SK-MEL-5 (cell line): ENCODE measurements at places on chromosomes 6 and 20. TPM values are rescaled to one million over a fixed set of nuclear protein-coding genes. Genes with fewer than 3 reads are reported as not detected.

DNA sequence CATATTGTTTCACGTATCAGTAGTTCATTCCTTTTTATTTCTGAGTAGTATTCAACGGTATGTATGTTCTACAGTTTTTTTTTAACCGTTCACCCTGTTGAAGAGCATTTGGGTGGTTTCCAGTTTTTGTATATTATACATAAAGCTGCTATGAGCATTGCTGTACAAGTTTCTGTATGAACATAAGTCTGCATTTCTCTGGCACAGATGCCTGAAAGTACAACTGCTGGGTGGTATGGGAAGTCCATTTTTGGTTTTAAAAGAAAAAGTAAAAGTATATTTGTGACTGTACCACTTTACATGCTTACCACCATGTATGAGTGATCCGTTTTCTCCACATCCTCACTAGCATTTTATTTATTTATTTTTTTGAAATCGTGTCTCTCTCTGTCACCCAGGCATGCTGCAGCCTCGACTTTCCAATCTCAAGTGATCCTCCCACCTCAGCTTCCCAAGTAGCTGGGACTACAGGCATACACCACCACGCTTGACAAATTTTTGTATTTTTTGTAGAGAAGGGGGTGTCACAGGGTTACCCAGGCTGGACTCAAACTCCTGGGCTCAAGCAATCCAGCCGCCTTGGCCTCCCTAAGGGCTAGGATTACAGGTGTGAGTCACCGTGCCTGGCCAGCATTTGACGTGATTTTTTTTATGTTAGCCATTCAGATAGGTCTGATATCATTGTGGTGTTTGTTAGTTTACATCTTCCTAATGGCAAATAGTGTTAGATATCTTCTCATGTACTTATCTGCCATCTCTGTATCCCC lies 11.0 kb upstream of the SIM1 start:
- DNase-seq, result no peak

- no peak for DNase-seq
These were observed 22.4 kb downstream of the ITCH start for GRCh38 chr20:34385464-34385863.

DNA sequence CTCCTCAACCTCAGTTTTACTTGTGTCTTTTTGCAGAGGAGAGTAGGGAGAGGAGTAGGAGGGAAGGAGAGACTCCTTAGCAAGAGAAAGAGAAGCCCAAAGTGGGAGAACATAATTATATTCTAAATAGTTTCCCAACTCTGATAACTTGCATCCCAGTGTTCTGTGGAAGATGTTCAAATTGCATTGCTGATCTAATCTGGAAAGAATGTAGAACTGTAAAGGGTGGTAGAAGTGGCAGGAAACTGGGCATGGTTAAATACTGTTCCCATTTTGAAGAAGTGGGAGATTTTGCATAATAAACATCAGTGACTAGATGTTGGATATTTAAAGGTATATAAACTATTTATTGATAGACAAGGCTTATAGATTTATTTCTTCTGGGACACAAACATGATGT lies 42.6 kb upstream of the HMGN3 start:
- DNase-seq, result no peak

DNA sequence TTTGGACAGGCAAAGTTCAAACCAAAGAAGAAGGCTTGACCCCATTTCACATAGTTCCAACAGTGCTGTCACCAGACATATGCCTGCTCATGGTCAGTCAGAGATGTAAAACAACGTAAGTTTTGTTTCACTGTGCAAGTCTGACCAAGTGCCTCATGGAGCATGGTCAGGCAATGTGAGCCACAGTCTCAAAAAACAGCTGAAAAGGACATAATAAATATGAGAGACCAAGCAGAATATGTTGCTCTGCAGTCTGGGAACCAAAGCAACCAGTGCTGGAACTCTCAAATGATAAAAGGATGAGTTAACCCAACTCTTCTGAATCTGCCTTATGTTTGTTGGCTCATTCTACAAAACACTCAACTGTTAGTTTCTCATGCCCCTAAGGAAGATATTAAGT lies 39.9 kb upstream of the DST start:
- DNase-seq, result no peak

- peak; percentile 62 for DNase-seq
These were observed at the start of gene NRSN2 for GRCh38 chr20:346640-347316. Gene NRSN2 (plus strand): TSS chr20:347111. CDS start chr20:349644, 2,533 bp downstream.

DNA sequence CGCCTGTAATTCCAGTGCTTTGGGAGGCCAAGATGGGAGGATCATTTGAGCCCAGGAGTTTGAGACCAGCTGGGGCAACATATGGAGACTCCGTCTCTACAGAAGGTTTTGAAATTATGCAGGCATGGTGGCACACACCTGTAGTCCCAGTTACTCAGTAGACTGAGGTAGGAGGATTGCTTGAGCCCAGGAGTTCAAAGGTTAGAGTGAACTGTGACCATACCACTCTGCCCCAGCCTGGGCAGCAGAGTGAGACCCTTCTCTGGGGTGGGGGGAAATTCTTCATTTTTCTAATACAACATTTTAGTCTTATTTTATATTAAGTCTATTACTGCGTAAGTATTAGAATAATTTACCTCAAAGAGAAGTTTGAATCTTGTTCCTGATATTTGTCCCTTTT lies 20.1 kb upstream of the SUMO4 start:
- DNase-seq, result no peak

DNA sequence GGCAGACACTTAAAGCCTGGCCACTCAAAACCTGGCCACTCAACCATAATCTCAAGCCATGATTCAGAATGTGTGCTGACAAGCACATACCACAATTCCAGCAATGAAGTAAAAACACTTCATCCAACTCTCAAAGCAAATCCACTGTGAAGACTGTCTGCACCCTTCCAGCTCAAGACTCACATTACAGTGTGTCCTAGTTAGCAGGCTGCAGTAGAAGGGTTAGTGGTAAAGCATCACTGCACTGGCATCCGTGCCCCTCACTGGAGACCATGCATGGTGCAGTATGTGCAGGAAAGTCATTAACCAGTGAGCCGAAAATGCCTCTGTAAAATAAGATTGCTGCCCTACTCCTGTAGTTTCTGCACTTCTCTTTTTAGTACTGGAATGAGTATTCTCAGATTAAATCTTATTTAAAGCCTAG lies 43.4 kb downstream of the SLC23A2 start:
- DNase-seq, result no peak

DNA sequence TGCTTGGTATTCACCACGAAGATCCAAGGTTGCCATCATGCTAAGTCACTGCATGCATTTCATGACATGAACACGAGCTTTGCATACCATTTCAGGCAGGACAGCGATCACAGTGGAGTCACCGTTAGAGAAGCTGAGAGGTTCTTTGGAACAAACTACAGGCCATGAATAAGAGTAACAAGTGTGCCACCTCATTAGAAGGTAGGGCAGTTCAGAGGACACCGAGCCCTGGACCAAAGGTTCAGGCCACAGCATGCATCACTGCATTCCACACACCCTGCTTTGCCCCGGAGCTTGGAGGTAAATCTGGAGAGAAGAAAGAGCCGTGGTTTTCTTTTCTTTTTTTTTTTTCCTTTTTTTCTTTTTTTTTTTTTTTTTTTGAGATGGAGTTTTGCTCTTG lies 66.9 kb upstream of the CDH4 start:
- DNase-seq, result no peak

DNA sequence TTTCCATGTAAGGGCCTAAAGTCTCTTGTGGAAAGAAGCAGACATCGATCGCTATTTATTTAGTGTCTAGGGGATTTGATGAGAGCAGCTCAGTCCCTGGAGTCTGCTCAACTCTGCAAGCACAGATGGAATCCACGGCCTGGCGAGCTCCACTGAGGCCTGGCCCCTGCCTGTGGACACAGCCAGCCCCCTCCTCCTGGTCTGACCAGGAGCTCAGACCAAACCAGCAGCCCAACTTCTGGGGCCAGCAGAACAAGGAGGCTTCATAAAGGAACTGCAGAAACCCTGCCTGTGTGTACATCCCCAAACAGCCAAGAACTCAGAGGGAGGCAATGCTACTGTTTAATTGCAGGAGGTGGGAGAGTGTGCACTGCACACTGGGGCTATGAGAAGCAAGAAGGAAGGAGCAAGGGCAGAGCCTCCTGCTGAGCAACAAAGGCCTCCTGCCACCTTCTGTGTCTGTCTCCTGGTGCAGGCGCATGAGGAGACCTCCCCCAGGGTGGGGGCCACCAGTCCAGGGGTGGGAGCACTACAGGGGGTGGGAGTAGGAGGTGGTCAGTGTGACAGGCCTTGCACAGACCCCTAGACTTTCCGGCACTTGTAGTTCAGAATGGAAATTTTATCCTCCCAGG lies 3.8 kb downstream of the CST5 start:
- DNase-seq, result no peak

GRCh38 chr20:52481443-52481842 lies 289.9 kb upstream of the ZFP64 start:
- DNase-seq, result peak; percentile 29

DNA sequence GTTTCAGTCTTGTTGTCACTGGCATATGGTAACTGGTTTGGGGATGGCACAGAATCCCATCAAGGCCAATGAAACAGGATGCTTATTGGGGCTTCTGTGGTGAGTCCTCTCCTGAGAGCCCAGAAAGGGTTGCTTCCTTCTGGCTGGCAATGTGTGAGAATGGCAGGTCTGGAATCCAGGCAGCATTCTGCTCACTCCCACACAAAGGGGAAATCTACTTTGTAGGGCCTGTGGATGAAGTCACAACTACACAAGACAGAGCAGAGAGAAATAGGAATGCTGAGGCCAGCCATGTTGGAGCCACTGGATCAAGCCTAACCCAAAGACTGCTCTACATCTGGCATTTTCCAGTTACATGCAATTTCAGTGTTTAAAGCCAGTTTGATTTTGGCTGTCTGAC lies 15.7 kb downstream of the PLAGL2 start:
- no peak for DNase-seq

GRCh38 chr6:24968783-24969182 lies 33.0 kb upstream of the RIPOR2 start:
- no peak for DNase-seq

DNA sequence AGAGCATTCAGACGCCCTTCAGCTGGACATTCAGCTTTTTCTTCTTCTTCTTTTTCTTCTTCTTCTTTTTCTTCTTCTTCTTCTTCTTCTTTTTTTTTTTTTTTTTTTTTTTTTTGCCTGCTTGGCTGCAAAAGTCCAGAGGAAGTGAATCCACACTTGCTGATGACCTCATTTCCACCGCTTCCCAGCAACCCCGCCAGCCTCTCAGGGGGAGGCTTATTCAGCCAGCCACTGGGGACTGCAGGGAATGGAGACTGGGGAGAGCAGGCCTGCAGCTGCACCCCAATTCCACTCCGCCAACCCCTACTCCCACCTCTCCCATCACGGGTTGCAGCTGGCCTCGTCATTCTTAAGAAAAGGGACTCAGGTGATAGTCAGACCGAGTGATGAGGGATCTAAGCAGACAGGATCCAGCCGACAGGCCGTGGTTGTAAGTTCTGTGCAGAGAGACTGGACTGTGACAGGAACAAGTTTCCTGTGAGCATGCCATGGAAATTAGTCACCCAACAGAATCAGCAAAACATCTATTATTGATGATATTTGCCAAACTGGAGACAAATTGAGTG lies 59.0 kb upstream of the QKI start:
- DNase-seq, result no peak

- DNase-seq, result no peak
These were observed 42.0 kb downstream of the TGM2 start for GRCh38 chr20:38123021-38123587.

- DNase-seq, result no peak
These were observed 163.1 kb downstream of the LY86 start for GRCh38 chr6:6751619-6752023.

DNA sequence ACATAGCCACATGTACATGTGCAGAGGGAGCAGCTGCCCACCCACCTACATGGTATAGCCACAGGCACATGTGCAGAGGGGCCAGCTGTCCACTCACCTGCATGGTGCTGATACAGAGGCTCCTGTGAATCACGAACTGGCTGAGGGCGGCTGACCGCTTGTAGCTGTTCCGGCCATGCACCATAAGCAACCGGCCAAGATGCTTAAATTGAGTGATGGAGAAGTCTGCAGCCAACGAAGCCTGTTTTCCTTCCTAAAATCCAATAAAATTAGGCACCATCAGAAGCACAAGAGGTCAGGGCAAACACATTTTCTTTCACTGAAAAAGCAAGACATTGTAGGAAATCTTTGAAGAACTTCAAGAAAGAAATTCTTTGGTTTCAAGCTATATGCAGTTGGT lies 71.1 kb upstream of the NFATC2 start:
- no peak for DNase-seq

DNA sequence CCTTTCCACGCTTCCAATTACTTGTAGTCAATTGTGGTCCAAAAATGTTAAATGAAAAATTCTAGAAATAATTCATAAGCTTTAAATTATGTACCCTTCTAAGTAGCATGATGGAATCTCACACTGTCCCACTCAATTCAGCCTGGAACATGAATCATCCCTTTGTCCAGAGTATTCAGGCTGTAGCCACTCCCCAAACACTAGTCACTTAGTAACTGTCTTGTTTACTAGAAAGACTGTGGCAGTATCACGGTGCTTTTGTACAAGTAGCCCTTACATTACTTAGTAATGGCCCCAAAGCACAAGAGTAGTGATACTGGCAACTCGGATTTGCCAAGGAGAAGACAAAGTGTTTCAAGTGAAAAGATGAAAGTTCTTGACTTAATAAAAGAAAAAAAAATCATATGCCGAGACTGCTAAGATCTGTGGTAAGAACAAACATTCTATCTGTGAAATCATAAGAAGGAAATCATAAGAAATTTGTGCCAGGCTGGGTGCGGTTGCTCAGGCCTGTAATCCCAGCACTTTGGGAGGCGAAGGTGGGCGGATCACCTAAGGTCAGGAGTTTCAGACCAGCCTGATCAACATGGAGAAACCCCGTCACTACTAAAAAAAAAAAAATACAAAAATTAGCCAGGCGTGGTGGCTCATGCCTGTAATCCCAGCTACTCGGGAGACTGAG lies 168.5 kb upstream of the SIM1 start:
- DNase-seq, result peak; percentile 91

Gene LST1
- not detected in 2 replicates for total RNA-seq

Gene SMLR1
- not detected in 2 replicates for total RNA-seq

Gene CALHM5
- total RNA-seq, result 0.05 TPM in 1 of 2 replicates, not detected in the other

Gene DEFB116
- total RNA-seq, result not detected in 2 replicates

Gene ANGPT4
- not detected in 2 replicates for total RNA-seq

Gene ZNF334
- not detected in 2 replicates for total RNA-seq

Gene AKAP7
- 7.5 and 13.8 TPM in 2 replicates for total RNA-seq

Gene MBOAT1
- 27.8 and 30.2 TPM in 2 replicates for total RNA-seq

Gene PTPRT
- not detected in 2 replicates for total RNA-seq

Gene IYD
- total RNA-seq, result not detected in 2 replicates

Gene SLC26A8
- not detected in 2 replicates for total RNA-seq

Gene RHAG
- not detected in 2 replicates for total RNA-seq

Gene EYS
- total RNA-seq, result 0.03 TPM in 1 of 2 replicates, not detected in the other
